ENCODE measurements at places on chromosomes 2 and 18.

GRCh38 chr2:240620859-240621258 lies 4.4 kb upstream of the GPR35 start:
- DNase-seq, result no peak
- H3K4me3 ChIP-seq, result no peak overlapping the region
- peaks cover 5% of the 10 kb centered on the region for H3K4me1 ChIP-seq
- H3K27ac ChIP-seq, result no peak overlapping the region

DNA sequence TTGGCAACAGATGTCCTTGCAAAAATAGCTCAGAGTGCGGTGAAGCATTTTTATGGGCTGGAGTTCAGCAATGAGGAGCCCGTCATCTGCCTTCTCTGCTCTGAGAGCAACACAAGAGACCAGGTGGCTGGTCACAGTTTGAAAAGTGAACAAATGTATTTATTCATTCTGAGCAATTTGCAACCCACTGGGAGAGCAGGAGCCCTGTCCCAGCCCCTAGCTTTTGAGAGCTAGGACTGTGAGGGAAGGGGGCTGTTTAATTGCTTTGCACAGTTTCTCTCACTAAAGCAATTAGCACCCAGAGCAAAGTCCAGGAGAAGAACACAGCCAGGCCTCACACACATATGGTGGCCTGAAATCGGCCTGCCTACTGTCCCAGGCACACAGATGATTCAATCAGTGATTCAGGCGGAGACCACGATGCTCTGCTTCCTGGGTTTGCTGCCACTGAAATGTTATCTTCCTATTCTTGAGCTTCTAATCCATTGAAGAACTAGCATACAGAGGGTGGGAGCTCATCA lies 646.1 kb upstream of the ACVR2A start:
- H3K27ac ChIP-seq, result no peak overlapping the region
- H3K4me3 ChIP-seq, result no peak overlapping the region
- DNase-seq, result no peak
- no peaks in the 10 kb centered on the region for H3K4me1 ChIP-seq
- no peaks in the 10 kb centered on the region for H3K36me3 ChIP-seq
- no peaks in the 10 kb centered on the region for H3K27me3 ChIP-seq

- peak overlapping the region; percentile 93 for H3K4me3 ChIP-seq
- H3K27ac ChIP-seq, result no peak overlapping the region
- DNase-seq, result peak; percentile 45
- H3K36me3 ChIP-seq, result no peaks in the 10 kb centered on the region
Observed at GRCh38 chr2:161237392-161238264, 70.6 kb upstream of the PSMD14 start.

- no peak overlapping the region for H3K4me3 ChIP-seq
- peaks cover 3% of the 10 kb centered on the region for H3K4me1 ChIP-seq
- no peaks in the 10 kb centered on the region for H3K36me3 ChIP-seq
- no peak for DNase-seq
- no peak overlapping the region for H3K27ac ChIP-seq
Observed at GRCh38 chr2:218369330-218369729, 12.7 kb downstream of the CATIP start.

DNA sequence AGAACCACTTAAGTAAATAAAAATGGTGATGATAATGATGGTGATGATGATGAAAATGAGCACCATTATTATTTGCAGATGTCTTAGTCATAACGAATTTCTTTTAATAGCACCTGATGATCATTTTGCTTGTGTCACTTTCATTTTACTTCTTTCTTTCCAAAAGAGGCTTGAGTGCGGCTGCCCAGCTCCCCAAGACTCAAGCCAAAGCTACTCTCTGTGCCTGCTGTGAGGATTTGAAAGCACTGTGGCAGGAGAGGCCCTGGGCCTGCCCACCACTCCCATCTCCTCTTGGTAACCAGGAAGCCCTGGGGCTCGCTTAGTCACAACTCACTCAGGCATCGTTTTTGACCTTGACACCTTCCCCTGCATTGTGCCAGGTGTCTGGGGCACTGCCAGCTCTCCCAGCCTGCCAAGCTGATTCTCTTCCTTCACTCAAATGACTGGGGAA lies 41.2 kb downstream of the RPL37A start:
- no peaks in the 10 kb centered on the region for H3K36me3 ChIP-seq
- peaks cover 32% of the 10 kb centered on the region for H3K4me1 ChIP-seq
- H3K27ac ChIP-seq, result peak overlapping the region; percentile 8
- no peak overlapping the region for H3K4me3 ChIP-seq

- H3K4me1 ChIP-seq, result no peaks in the 10 kb centered on the region
- no peak for DNase-seq
- H3K27ac ChIP-seq, result no peak overlapping the region
- H3K27me3 ChIP-seq, result no peaks in the 10 kb centered on the region
Observed at GRCh38 chr2:28901841-28902240, 7.4 kb downstream of the WDR43 start.

DNA sequence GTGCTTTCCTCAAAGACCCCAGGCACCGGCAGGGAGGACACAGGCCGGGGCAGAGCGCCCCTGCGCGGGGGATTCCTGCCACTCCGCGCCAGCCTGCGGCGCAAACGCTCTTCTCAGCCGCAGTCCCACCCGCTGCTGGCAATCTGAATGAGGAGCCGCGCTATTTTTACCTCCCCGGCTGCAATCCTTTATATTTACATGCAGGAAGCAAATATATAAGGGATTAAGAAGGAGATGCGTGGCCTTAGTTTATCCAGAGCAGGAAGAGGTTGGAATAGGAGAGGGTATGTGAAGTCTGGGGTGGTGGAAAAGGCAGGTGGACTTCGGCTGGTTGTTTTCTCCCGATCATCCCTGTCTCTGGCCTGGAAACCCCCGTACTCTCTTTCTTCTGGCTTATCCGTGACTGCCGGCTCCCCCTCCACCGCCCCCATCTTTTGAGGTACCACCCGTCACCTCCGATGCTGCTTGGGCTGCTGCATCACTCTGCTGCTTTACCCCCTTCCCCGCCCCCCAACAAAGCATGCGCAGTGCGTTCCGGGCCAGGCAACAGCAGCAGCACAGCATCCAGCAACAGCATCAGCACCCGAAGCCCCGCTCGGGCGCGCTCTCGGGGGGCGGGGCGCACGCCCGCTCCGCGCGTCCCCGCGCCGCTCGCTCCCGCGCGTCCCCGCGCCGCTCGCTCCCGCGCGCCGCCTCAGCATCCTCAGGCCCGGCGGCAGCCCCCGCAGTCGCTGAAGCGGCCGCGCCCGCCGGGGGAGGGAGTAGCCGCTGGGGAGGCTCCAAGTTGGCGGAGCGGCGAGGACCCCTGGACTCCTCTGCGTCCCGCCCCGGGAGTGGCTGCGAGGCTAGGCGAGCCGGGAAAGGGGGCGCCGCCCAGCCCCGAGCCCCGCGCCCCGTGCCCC lies at the start of gene ADAM23:
Gene ADAM23, plus strand, starts transcription at position 700 of the 902 bp plus-strand sequence. CDS start 335 bp downstream, outside the sequence.
- H3K4me3 ChIP-seq, result peak within 1 kb of the TSS; percentile 93
- H3K36me3 ChIP-seq, result peaks cover 5% of the 10 kb centered on the region
- H3K4me1 ChIP-seq, result peaks cover 15% of the 10 kb centered on the region

- no peaks in the 10 kb centered on the region for H3K36me3 ChIP-seq
- no peak overlapping the region for H3K4me3 ChIP-seq
- H3K27me3 ChIP-seq, result peaks cover 2% of the 10 kb centered on the region
- peaks cover 10% of the 10 kb centered on the region for H3K4me1 ChIP-seq
- DNase-seq, result no peak
Observed at GRCh38 chr2:98118161-98118560, 31.2 kb downstream of the VWA3B start.

GRCh38 chr2:75622500-75622899 lies 24.1 kb upstream of the MRPL19 start:
- no peaks in the 10 kb centered on the region for H3K4me1 ChIP-seq
- H3K27me3 ChIP-seq, result no peaks in the 10 kb centered on the region

GRCh38 chr2:106299696-106300095 lies 105.6 kb upstream of the UXS1 start:
- no peaks in the 10 kb centered on the region for H3K36me3 ChIP-seq
- H3K27me3 ChIP-seq, result no peaks in the 10 kb centered on the region
- H3K4me1 ChIP-seq, result no peaks in the 10 kb centered on the region
- no peak overlapping the region for H3K4me3 ChIP-seq
